ENCODE measurements at places on chromosomes 6 and 20.

DNA sequence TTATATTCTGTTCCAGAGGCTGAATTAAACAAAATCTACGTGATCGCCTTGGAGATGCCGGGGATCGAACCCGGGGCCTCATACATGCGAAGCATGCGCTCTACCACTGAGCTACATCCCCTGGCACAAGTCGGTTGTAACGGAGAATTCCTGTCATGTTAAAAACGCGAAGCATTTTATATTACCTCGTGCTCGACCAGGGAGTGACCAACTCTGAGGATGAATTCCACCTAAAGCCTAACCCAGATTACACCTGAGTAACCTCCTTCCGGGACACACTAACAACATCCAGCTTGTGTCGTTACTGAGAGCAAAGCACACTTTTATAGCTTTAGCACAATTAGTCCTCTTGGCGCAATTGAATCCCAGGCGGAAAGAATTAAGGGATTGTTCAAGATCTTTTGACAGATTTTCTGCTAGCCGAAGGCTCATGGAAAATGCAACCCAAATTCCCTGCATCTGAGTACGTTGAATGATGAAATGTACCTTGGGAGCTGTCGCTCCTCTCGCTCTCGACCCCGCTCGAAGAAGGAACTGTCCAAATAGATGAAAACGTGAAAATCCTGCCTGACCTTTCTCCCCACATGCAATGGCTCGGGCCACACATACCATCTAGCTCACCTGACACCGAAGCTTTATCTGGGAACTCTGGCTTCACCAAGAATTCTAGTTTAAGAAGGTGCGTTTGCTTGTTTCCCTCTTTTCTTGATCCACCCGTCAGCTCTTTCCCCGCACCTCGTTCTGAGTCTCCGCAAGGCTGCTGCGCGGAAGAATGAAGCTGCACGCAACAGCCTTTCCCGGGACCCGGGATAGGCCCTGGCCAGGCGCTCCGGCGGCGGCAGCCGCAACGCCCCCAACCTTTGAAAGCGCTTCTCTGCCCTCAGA is 148.3 kb downstream of the GPX5 start:
- DNase-seq, result peak; percentile 76

GRCh38 chr20:49028684-49029083 is 17.4 kb upstream of the CSE1L start:
- no peak for DNase-seq

- DNase-seq, result no peak
These were observed 79.0 kb upstream of the ZNF217 start for GRCh38 chr20:53672484-53673129.

- no peak for DNase-seq
These were observed 35.4 kb downstream of the GSTA2 start for GRCh38 chr6:52727908-52728307.

DNA sequence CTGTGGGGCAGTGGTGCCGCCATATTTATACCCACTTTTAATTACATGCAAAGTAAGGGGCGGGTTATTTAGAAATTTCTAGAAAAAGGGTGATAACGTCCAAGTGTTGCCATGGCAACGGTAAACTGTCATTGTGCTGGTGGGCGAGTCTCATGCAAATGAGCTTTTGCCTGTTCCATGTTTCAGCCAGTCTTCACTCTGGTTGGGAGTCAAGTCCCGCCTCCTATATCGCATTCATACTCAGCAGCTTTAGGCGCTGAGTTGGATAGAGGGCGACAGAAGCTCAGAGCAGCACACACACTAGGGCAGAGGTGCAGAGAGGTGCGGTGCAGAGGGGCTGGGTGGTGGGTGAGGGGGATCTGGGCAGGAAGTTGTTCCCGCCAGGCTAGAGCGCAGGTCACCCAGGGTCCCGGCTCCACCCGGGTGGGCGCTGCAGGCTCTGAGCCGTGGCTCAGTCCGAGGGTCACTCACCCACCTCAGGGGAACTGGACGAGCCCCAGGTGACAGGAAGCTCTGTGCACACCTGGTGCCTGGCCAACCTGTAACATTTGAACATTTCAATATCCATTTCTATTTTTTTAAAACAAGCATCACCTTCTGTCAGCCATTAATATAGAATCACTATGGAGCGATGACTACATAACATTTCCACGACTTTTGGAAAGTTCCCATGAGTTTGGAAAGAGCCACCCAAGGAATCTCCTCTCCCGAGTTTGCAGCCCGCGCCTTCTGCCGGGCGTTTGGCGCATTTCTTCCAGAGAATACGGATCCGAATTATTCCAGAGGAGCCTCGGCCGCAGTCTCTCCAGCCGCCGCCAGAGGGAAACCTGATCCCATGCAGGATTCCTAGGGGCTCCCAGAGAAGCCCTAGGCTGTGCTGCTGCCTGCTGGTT is 89.1 kb upstream of the PHACTR3 start:
- peak; percentile 53 for DNase-seq

GRCh38 chr20:36040571-36040970 is 72.2 kb downstream of the CNBD2 start:
- no peak for DNase-seq

DNA sequence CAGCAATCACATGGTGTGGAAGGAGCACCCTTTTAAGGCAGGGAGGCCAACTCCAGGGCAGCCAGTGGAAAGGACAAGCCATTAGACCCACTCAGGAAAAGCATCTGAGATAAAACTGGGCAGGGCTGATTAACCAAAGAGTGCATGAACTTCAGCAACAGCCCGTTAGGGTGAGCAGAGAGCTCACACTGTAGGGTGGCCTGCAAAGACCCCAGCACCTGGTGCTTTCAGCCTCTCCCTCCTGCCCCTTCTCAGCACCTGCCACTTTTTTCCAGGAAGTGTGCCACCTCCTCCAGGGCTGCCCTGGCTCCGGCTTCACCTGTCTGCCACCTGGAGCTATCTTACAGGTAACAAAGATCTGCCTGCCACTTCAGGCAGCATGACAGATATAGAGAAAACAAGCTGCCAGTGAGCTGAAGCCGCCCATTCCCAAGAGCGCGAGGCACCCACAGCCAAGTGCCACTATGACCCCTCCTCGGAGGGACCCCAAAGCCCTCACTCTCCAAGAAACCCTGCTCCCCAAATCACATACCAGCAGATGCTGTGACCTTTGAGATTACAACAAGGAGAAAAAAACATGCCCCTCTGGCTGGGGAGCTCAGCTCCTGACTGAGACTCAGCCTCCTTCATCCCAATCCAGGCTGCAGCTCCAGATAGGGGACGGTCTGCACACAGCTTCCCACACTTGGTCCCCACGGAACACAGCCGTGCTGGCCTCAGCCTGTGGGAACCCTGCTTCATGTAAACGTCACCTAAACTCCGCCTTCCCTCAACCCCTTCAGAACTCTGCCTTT is 71.2 kb downstream of the ABHD12 start:
- DNase-seq, result no peak

- no peak for DNase-seq
These were observed 4.6 kb upstream of the TCP11 start for GRCh38 chr6:35145757-35146156.

DNA sequence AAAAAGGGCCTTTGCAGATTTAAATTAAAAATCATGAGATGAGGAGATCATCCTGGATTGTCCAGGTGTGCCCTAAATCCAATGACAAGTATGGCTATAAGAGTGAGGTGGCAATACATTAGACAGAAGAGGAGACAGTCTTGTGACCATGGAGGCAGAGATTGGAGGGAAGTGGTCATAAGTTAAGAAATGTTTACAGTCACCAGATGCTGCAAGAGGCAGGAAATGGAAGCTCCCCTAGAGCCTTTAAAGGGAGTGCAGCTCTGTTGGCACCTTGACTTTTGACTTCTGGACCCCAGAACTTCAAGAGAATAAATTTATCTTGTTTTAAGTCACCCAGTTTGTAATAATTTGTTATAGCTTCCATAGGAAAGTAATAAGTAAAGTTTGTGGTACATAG is 61.1 kb downstream of the HMGN3 start:
- no peak for DNase-seq

GRCh38 chr6:56995347-56995902 is 40.5 kb downstream of the BEND6 start:
- no peak for DNase-seq

GRCh38 chr20:2455771-2456497 is 14.7 kb downstream of the SNRPB start:
- DNase-seq, result no peak

DNA sequence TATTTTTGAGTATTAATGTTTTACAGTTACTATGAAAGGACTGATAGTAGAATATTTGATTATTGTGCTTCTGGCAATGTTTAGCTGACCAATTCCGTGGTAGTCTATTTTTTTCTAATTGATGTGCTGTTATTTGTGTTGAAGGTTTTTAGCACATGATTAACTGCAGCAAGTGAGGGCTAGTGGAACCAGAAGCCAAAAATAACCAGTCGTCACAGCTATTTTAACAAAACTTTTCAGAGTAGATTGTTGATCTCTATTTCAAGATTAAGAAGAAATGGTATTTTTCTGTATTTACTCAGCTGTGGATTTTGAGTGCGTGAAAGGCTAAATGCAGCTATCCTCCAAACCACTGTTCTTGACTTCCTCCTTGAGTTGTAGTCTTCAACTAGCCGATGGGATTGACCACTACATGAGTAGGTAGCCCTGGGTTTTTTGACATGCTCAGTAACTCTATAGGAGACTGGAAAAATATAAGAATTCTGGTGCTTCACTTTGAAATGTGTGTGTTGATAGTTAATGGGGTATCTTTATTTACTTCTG is 258.0 kb downstream of the ZFAND3 start:
- DNase-seq, result no peak

DNA sequence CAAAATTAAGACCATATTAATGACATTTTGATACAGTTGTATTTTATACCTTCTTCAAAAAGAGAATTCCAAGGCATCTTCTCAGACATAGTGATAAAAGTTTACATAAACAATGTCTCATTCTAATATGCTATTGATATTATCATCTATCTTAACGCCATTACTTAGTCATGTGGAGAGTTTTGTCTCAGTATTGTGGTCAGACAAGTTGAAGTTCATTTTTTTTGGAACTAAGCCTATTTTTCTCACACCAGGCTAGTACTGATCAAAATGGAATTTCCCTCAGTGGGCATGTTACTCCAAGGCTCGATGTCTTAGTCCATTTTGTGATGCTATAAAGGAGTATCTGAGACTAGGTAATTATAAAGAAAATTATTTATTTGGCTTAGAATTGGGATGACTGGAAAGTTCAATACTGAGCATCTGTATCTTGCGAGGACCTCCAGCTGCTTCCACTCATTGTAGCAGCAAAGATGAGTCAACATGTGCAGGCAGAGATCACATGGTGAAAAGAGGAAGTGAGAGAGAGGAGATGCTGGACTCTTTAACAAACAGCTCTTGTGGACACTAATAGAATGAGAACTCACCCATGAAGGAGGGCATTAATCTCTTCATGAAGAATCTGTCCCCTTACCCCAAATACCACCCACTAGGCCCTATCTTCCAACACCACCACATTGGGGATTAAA is 825.5 kb upstream of the MANEA start:
- no peak for DNase-seq

DNA sequence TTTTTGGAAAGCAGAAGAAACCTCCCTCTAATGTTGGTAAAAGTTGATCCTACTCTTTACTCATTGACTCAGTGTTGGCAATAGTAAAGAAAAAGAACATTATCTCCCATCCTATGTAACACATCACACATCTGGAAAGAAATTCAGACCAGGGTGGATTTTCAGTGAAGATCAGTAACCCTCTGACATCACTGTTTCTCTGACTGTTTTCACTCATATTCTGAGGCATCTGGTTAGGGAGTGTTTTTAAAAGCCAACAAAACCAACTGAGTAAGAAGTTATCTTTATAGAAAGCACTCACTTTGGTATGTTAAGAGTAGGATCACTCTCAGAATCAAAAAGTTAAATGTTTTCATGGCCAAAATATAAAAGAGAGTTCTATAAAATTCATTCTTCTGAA is 143.6 kb downstream of the DST start:
- no peak for DNase-seq

- no peak for DNase-seq
These were observed 28.8 kb upstream of the ZBP1 start for GRCh38 chr20:57648878-57649616.

- no peak for DNase-seq
These were observed 3.2 kb upstream of the REPS1 start for GRCh38 chr6:138991206-138991605.

GRCh38 chr20:64254571-64255360 is 782 bp upstream of the PCMTD2 start:
- DNase-seq, result no peak

GRCh38 chr6:137045222-137045789 is 541 bp upstream of the IL20RA start:
- DNase-seq, result no peak

DNA sequence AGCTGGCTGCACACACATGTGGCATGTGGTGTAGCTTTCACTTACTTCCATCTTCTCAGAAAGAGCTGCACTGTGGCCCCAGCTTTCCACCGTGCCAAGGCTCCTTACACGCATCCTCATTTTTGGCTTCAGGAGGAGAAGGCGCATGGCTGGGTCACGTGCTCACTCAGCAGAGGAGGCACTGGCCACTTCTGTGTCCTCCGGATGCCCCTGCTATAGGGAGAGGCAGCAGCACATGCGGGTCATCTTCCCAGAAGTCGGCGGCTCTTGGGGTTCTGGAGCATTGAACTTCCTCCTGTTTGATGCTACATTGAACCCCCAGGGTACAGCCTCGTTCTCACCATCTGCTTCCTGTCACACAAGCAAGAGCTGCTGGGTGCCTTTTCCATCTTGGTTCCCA is 111.3 kb downstream of the FAM120B start:
- no peak for DNase-seq

All from activated CD4-positive, alpha-beta T cell treated with anti-CD3 and anti-CD28 coated beads, Interleukin-2, amount 50 U/mL, for 48 hours (primary cell).